ENCODE measurements at places on chromosomes 5 and 9. TPM values are rescaled to one million over a fixed set of nuclear protein-coding genes. Genes with fewer than 3 reads are reported as not detected.

Gene AGXT2
- not detected for total RNA-seq

Gene IFNA13
- not detected for total RNA-seq

Gene CARD19
- total RNA-seq, result 90.8 TPM

Gene SLC6A3
- total RNA-seq, result not detected

Gene LRRC14B
- total RNA-seq, result not detected

Gene ADAMTSL1
- 63.9 TPM for total RNA-seq

Gene SOX30
- total RNA-seq, result not detected

Gene TAF11L5
- not detected for total RNA-seq

Gene KIF4B
- 0.33 TPM for total RNA-seq

Gene GPR150
- 0.33 TPM for total RNA-seq

Gene LMX1B
- not detected for total RNA-seq

Gene PCDHB5
- 0.98 TPM for total RNA-seq

Gene NMUR2
- total RNA-seq, result not detected

Gene C7
- 0.67 TPM for total RNA-seq

Gene PCDHGA10
- total RNA-seq, result 9.6 TPM

Gene CYSRT1
- 0.65 TPM for total RNA-seq

Gene MEGF9
- total RNA-seq, result 9.1 TPM

Gene OSMR
- total RNA-seq, result 10.7 TPM

Gene PITX1
- 0.10 TPM for total RNA-seq

Gene PCDHGA8
- total RNA-seq, result 2.9 TPM

Gene CD274
- total RNA-seq, result 26.7 TPM

Gene SLC45A2
- total RNA-seq, result 0.10 TPM

Gene SPATA6L
- 3.1 TPM for total RNA-seq

Gene BARHL1
- not detected for total RNA-seq

Gene ZCCHC9
- 11.4 TPM for total RNA-seq

Gene TCOF1
- 28.1 TPM for total RNA-seq

Gene CER1
- not detected for total RNA-seq

Gene SRA1
- 23.5 TPM for total RNA-seq

Gene GDNF
- not detected for total RNA-seq

Gene RNF224
- under 0.01 TPM for total RNA-seq

Gene ANKRD31
- total RNA-seq, result 0.10 TPM

Gene FAM78A
- total RNA-seq, result 6.5 TPM

Gene TAF11L8
- not detected for total RNA-seq

Gene FOXD4L3
- total RNA-seq, result not detected

Gene CARD6
- 45.8 TPM for total RNA-seq

Gene C9orf50
- not detected for total RNA-seq

Gene LRRC19
- total RNA-seq, result not detected

Gene THBS4
- total RNA-seq, result not detected
